Calu3 (cell line): ENCODE measurements at places on chromosomes 7 and 10. TPM values are rescaled to one million over a fixed set of nuclear protein-coding genes. Genes with fewer than 3 reads are reported as not detected.

GALNT17 gene
- total RNA-seq = not detected in 2 replicates

ZNF425 gene
- 1.0 and 1.5 TPM in 2 replicates for total RNA-seq

LGI1 gene
- not detected in 2 replicates for total RNA-seq

SLC35G1 gene
- 3.6 and 4.6 TPM in 2 replicates for total RNA-seq

RTKN2 gene
- total RNA-seq = 25.0 and 26.7 TPM in 2 replicates

SEM1 gene
- 59.8 and 71.2 TPM in 2 replicates for total RNA-seq

DNA sequence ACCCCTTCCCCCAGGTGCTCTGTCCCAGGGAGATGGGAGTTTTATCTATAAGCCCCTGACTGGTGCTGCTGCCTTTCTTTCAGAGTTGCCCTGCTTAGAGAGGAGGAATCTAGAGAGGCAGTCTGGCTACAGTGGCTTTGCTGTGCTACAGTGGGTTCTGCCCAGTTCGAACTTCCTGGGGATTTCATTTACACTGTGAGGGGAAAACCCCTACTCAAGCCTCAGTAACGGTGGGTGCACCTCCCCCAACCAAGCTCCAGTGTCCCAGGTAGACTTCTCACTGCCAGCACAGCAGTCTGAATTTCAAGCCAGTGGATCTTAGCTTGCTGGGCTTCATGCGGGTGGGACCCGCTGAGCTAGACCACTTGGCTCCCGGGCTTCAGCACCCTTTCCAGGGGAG lies 143.5 kb upstream of the IMMP2L start:
- no peaks in the 10 kb centered on the region for H3K27me3 ChIP-seq
- H3K36me3 ChIP-seq = no peaks in the 10 kb centered on the region
- H3K27ac ChIP-seq = no peak overlapping the region
- DNase-seq = no peak
- H3K4me1 ChIP-seq = no peaks in the 10 kb centered on the region

GRCh38 chr7:98981701-98982100 lies 103.4 kb downstream of the TRRAP start:
- H3K36me3 ChIP-seq = peaks cover 13% of the 10 kb centered on the region
- no peak for DNase-seq
- H3K4me1 ChIP-seq = no peaks in the 10 kb centered on the region
- H3K27ac ChIP-seq = no peak overlapping the region
- H3K4me3 ChIP-seq = no peak overlapping the region
- no peaks in the 10 kb centered on the region for H3K27me3 ChIP-seq

DNA sequence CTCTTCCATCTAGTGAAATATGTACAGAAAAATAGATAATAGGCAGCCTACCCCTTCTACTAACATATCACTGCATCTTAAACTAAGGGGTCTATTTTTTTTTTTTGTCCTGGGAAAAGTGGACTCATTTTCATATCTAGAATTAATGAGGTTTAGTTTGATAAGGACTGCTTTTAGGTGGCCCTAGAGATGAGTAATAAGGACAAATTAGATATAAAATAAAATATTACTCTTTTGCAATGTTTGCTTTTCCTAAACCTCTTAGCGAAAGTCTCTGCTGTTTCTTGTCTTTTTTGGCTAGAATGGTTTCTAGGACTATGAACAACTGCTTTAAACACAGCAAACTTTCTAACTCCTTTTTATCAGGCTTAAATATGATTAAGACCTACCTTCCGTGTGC lies 83.7 kb downstream of the CACNB2 start:
- H3K36me3 ChIP-seq = no peaks in the 10 kb centered on the region
- no peak overlapping the region for H3K4me3 ChIP-seq
- no peak for DNase-seq
- no peak overlapping the region for H3K27ac ChIP-seq

GRCh38 chr10:107952649-107953556 lies 788.4 kb upstream of the SORCS1 start:
- H3K27ac ChIP-seq = no peak overlapping the region
- no peak for DNase-seq
- H3K4me3 ChIP-seq = no peak overlapping the region

GRCh38 chr10:10854725-10855124 lies 162.9 kb upstream of the CELF2 start:
- H3K27me3 ChIP-seq = no peaks in the 10 kb centered on the region
- DNase-seq = no peak

- no peak overlapping the region for H3K27ac ChIP-seq
- H3K27me3 ChIP-seq = peaks cover 36% of the 10 kb centered on the region
- H3K36me3 ChIP-seq = no peaks in the 10 kb centered on the region
- no peak for DNase-seq
Observed at GRCh38 chr10:132103116-132103910, 37.6 kb downstream of the JAKMIP3 start.
